ENCODE measurements at places on chromosomes 1 and 21.

DNA sequence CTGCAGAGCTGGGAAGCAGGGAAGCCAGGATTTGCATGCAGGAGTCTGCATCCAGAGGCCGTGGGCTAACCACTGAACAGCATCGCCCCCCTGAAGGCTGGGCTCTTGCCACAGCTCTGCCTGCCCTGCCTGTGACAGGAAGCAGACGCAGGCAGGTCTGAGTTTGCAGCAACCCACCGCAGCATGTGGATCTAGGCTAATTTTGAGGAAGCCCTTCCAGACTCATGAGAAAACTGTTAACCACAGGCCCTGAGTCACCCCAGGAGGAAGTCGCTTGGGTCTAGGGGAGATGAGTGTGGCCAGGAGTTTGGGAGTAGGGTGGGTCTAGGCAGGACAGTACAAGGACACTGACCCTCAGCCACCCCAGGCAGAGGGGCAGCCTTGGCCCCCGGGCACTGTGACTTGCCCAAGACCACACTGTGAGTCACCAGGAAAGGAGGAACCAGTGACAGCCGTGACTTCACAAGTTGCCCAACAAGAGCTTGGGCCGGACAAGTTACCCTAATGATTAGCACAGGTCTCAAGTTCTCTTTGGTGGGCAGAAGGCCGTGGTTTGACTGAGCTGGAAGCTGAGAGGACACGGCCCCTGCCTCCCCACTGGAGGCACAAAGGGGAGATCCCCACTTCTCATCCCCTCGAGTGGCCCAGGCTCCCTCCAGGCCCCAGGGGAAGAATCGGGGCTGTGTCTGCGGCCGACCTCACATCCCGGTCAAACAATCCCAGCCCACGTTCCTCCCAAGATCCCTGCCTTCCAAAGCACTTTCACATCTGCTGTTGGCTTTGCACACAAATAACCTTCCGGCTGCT, 826 bp downstream of the LAPTM5 start:
- DNase-seq, result peak; percentile 50

GRCh38 chr1:187032316-187032981, 203.7 kb downstream of the PLA2G4A start:
- no peak for DNase-seq

GRCh38 chr1:202149566-202149965, 5.0 kb upstream of the ARL8A start:
- no peak for DNase-seq

DNA sequence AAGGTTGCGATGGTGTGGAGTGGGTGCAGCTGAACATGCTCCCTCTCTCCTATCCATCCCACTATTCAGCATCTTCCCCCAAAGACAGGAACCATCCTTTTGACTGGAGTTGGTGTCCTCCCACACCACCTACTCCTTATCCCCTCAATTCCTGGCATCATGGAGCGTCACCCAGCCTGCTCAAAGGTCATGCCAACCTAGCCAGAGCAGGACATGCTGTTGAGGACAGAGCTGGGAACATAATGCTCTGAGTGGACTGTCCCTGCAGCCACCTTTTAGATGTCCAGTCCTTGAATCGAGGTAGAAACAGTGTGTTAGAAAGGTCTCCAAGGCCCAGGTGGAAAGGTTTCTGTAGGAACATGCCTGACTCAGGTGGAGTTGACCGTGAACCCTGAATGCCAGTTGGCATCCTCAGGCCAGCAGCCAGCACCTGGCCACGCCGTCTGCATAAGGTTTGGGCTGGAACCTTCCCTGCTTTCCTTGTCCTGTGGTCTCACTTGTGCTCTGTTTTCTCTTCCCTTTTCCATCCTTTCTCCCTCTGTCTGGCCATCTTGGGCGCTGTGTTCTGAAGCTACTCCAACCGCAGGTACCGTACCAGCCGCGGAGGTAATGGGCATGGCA, 52.2 kb upstream of the CNTN2 start:
- DNase-seq, result no peak

GRCh38 chr1:150146849-150147542, 2.7 kb upstream of the PLEKHO1 start:
- DNase-seq, result no peak

GRCh38 chr1:119002028-119002686, 14.0 kb upstream of the TBX15 start:
- no peak for DNase-seq

GRCh38 chr1:248926401-248927182, 20.6 kb downstream of the PGBD2 start:
- peak; percentile 23 for DNase-seq

- no peak for DNase-seq
Observed at GRCh38 chr1:62590255-62590969, 6.9 kb upstream of the ANGPTL3 start.

DNA sequence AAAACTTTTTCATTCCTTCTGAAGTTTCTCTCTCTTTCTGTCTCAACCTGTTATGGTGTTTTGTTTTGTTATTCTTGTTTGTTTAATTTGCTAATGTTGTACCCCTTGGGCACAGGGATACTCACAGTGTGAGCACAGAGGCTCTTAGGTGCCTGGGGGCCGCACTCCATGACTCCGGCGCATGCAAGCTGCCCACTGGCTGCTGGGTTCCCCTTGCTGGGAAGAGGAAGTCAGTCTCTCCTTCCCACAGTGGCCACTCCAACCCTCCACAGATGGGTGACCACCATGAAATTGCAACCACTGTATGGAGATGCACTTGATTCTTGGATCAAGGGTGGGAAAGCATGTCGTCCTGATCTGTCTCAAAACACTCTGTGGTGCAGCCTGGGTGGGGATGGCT, 4.6 kb upstream of the CD1A start:
- DNase-seq, result no peak

- DNase-seq, result no peak
Observed at GRCh38 chr1:40753142-40753882, 30.3 kb upstream of the KCNQ4 start.

GRCh38 chr1:99761774-99762173, 4.7 kb downstream of the FRRS1 start:
- no peak for DNase-seq

- DNase-seq, result no peak
Observed at GRCh38 chr1:201254625-201255478, 28.5 kb upstream of the PKP1 start.

DNA sequence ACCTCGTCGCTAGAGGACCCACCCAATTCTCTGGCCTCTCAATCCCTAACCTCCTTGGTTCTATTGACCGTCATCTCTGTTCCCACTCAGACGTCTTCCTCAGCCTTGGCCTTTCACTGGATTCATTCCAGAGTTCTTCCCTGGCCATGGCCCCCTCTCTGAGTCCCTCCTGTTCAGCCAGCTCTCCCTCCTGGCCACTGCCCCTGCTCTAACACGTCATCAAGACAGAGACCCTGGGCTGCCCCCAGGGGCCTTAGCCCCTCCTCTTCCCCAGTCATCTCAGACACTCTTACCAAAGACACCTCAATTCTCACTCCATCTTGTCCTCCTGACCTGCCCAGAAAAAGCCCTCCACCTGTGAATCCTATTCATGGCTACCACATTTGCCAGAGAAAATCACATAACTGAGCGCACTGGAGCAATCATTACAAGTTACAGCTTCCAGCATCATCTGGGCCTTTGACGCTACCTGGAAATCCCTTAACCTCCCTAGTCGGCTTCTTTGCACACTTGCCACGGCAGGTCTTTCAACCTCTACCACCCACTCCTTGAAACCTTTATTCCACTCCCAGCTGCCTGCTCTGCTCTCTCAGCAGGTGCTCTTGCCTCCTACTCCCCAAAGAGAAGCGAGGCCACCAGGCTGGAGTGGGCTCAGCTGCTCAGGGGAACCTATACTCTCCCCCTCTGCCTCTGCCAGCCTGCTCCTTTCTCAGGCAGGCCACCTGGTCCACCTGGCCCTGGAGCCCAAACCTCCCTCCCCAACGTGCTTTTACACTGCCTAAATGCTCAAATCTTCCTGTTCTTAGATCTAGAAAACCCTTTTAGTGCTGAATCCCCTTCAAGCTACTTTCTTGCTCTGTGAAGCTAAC, 14.0 kb downstream of the DCST2 start:
- no peak for DNase-seq

GRCh38 chr21:15850645-15851044, 120.9 kb downstream of the USP25 start:
- no peak for DNase-seq

DNA sequence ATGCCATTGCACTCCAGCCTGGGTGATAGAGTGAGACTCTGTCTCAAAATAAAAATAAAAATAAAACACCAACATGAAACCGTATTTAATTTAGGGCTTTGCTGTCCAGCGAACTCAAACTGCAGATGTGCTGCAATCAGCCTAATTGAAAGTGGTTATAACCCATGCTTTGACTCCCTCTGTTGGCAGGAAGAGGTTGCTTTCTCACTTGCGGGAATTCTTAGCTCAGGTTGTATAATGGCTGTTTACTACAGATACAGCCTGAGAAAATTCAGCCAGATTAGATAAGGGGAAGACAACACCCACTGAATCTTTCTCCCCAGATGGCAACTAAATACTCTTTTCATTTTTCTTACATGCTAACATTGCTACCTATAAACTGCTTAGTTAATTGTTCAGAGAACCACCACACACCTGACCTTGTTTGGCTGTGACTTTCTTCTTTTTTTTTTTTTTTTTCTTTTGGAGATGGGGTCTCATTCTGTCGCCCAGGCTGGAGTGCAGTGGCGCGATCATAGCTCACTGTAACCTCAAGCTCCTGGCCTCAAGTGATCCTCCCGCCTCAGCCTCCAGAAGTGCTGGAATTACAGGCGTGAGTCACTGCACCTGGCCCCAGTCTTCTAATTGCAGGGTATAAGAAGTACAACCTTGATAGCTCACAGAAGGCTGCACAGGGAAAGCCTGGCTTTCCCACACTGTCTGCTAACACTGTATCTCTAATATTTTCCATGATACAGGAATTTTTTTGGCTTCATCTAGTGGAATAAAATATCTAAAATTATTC, 34.6 kb downstream of the DNTTIP2 start:
- no peak for DNase-seq

DNA sequence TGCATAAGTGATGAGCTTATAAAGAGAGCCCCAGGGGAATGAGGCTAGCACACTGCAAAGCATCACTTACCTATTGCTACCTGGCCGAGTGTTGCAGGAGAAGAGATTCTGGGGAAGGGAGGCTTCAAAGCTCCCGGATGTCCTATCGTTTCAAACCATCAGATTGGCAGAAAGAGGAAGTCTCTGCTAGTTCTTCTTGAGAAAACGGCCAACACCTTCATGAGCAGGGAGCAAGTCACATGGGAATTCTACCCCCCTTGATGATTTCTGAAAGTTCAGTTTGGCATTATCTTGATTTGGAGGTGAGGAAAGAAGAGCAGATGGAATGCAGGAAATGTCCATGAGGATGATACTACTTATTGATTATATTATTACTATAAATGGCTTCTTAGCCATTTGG, 16.2 kb downstream of the SYF2 start:
- no peak for DNase-seq

DNA sequence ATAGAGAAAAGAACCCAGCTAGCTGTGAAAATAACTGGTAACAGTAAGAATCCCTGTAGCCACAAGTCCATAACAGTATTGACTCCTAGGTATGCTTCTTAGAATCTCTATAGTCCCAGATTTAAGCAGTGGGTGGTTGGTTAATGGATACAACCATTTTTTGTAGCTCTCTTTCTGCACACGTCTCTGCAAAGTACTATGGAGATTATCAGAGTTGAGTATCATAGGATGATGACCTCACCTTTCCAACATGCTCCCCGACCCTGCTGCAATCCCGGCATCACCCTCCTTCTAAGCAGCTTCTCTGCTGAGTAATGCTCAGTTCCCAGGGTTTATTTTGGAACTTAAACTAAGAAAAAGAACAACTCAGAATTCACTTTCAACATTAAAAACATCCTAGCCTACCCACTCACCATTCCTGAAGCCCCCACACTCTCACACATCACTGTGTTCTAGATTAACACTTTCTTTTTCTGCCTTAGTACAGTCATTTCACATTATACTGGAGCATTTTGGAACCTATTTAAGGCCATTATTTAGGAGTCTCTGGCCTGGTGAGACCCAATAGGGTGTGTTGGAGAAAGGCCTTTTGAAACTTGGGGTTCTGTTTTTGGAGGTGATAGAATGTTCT, 2.7 kb downstream of the MLLT11 start:
- peak; percentile 65 for DNase-seq

GRCh38 chr1:70807088-70807664, 240.4 kb downstream of the PTGER3 start:
- DNase-seq, result no peak

GRCh38 chr1:54623216-54624007, at the start of gene FAM151A:
FAM151A (minus strand) TSS chr1:54623525; CDS start chr1:54623395, 130 bp downstream.
- no peak for DNase-seq

DNA sequence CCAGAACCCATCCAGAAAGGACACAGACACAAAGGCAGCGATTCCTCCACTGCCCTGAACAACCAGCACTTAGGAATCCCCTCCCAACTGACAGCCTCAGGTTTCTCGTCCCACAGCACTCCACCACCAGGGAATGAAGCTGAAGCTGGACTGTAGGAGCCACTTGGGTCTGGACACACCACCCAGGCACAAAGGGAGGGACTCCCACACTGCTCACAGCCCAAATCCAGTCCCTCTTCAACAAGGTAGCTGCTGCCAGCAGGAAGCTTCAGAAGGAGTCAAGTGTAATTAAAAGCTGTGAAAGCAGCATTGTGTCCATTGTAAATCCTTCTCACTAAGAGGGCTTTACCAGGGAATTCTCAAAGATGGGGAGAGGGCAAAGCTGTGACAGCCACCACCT, 29.0 kb downstream of the LMX1A start:
- no peak for DNase-seq

- DNase-seq, result no peak
Observed at GRCh38 chr1:118618618-118619340, 369.4 kb downstream of the TBX15 start.

DNA sequence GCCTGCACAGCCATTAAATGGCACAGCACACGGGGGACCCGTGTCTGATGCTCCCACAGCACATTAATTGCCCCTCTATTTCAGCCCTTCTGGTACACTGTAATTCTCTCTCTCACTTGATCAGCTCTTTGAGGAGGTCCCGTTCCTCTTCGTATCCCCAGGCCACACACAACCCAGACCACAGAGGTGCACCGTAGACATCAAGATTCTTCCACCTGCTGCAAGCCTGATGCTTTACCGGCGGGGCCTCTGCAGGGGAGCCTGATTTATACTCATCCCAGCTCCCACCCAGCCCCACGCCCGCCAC, 759 bp downstream of the SMYD3 start:
- DNase-seq, result no peak

DNA sequence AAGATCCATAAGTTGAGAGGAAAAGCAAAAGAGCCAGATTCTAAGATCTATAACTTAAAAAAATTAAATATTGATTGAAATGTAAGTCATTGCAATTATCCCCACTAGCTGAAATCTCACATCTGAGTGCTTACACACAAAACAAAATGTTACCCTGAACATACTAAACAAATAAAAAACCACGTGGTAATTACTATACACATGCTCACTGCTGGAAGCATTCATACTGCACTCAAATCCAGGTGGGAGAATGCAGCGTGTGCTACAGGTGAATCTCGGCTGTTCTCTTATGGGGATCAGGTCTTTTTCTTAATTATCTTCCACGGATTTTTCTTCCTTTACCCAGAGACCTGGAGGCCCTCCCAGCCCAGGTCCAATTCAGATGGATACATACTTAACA, 74.3 kb downstream of the SDC3 start:
- no peak for DNase-seq

DNA sequence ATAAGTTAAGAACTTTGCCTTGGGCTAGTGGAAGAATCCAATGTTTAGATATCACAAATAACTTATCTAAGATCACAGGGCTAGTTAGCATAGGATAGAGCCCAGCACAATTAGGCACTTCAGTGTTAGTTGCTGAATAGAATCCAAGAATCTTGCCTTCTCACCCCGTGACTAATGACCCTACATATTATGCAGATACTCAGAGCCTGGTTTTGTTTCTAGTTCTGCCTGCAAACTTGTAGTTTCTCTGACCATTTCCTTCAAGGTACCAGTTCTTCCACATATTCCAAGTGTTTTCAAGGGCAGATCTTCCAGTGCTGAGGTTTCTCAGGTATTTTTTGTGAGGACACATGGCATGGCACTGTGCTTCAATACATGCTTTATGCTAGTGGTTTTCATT, 239.3 kb downstream of the KCNK2 start:
- DNase-seq, result no peak
